ENCODE measurements at places on chromosomes 3 and 15.

DNA sequence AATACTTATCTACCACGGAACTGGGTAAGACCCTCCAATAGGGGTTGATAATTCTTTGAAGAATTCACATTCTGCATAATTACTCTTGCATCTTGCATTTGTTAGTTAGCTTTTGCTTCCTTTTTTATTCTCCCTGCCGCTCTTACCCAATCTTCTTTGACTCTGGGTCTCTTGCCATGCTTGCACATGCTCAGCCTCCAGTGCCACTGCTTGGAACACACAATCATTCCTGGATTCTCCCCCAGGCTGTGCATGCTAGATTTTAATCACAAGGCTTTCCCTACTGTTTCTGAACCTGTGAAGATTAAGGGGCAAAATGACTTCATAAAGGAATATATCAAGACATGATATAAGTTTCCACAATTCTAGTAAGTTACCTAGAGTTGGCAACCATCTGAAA lies 133.1 kb downstream of the IL1RAP start:
- DNase-seq: no peak

DNA sequence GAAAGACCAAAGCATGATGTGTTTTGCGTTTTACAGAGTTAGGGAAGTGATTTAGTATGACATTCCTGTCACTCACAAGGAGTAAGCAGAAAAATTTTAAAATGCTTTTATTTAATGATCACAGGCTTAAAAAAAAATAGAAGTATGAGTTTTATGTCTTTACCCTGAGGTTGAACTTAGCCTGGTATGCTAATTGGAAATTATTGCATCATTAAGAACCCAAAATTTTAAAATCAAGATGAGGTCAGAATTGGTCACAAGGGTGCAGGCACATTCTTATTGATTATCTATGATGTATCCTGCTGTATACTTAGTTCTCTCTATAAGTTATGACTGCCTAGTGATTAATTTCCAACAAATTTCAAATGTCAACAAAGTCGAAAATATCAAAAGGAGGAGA lies 585.6 kb upstream of the ALCAM start:
- no peak for DNase-seq

GRCh38 chr15:91383532-91383931 lies 283.5 kb downstream of the SV2B start:
- no peak for DNase-seq

DNA sequence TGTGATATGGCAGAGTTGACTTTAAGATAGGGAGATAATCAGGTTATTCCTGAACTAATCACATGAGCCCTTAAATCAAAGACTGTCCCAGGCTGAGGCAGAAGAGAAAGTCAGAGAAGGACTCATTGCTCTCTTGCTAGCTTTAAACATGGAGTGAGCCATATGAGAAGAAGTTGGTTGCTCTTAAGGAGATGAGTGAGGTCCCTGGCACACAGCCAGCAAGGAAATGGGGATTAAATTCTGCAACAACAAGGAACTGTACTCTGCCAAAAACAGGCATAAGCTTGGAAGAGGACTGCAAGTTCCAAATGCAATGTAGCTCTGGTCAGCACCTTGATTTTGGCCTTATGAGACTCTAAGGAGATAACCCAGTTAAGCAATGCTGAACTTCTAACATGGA lies 457.0 kb downstream of the PLOD2 start:
- DNase-seq: peak; percentile 57

DNA sequence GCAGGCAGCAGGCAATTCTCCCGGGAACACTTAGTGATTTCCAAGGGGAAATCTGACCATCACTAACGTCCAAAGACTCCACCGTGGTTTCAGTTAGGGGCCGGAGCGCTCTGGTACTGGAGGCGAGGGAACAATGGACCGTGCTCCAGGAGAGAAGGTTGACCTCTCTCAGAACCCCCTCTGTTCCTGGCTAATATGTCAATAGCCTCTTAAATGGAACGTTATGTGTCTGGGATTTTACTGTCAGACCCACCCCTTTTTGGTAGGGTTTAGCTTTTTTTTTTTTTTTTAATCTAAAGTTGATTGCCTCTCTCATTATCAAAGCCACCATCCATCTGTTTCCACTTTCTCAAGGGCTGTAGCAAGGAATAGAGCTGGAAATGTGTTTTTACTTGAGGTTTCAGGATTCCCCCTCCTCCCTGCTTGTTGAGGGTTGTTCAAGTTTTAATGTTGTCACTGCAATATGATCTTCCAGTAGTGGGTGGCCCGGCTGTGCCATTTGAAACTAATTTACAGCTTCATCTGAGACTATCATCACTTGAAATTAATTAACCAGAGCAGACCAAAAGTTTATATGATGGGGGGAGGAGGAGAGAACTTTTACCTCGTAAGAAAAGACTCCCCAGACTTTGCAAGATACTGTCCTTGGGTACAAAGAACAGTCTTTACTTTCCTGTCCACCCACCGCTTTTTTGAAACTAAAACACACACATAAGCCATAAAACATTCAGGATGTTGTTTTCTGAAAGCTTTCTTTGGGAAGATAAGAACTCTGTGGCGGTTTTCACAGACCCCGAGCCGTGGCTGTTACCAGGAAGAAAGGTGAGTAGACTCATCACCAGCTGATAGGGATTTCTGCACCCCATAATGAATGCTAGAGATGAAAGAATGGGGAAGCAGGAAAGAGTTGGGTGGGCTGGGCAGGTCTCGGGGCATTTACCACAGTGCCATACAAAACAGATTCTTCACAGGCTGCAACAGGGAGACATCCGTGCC lies 187.8 kb downstream of the UACA start:
- no peak for DNase-seq

- DNase-seq: peak; percentile 39
Observed at GRCh38 chr15:59371458-59372351, 966 bp downstream of the MYO1E start.

DNA sequence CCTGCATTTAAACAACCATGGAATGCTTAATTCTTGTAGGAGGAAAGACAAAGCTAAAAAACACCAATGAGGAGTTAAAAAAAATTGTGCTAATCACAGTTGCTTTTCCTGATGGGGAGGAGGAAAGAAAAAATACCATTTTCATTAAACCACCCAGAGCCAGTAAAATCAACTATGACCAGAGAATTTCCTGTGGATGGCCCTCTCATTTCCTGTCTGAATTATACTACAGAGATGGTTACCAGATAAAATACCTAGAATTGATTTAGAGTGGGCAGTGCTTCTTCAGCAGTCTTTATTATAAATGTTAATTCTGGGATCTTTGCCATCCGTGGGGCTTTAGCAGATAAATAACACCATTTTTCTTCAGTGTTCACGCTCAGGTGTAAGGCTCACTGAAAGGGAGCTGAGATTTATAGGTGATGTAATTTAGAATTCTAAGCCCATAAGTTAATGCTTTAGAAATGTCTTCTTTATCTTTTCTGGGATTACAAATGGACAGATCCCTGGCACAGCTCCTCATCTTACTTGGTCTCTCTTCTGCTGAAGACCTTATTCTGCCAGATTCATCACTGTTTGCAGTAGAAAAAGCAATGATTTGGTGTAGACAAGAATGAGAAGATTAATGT lies 37.9 kb downstream of the RETNLB start:
- no peak for DNase-seq

DNA sequence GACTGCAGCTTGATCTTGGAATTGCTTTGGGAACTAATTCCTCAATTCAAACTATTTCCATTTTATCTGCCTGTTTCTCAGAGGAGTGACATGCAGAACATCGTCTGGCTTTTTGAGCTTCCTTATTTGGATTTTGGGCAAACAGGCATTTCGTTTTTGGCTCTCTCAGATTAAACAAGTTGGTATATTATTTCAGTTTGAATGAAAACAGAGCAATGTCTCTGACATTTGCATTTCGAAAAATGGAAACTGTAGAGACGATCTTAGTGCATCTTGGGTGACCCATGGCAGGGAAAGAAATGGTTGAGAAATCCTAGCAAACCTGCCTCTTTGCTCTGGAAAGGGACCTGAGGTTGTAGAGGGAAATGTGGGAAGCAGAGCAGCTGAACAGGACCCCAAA lies 33.0 kb upstream of the SNRK start:
- no peak for DNase-seq

DNA sequence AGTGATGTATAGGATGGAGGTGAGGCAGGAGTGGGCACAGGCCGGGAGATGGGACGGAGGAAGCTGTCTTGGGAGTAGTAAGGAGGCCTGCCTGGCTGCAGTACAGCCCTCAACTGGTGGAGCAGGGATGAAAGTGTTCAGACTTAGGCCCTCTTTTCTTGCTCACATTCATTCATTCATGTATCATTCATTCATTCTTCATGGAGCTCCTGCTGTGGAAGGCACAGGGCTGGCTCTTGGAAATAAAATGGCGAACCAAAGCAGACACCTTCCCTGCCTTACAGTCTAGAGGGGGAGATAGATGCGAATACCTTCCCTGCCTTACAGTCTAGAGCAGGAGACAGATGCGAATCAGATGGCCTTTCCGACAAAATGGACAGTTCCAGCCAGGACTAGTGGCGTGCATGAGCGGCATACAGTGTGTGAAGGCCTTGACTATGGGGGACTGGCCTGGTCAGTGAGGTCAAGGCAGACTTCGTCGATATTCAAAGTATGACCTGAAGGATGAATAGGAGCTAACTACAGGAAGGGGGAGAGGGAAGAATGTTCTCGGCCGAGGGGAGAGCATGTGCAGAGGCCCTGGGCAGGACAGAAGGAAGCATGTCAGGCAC lies 143.2 kb upstream of the TLE3 start:
- no peak for DNase-seq

GRCh38 chr3:132161608-132162007 lies 126.8 kb upstream of the CPNE4 start:
- DNase-seq: no peak

DNA sequence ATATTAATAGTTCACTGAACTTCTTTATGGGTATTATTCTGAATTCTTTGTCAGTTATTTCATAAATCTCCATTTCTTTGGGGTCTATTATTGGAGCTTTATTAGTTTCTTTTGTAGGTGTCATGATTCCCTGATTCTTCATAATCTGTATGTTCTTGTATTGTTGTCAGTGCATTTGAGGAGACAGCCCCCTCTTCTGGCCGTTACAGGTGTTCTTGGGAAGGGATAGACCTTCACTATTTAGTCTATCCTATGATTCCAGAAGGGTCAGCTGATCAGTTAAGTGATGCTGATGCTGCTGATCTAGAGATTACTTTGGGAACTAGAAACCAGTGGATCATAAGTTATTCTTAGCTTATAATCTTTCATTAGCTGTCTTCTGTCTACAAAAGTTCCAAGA lies 34.9 kb downstream of the TMEM39A start:
- no peak for DNase-seq

DNA sequence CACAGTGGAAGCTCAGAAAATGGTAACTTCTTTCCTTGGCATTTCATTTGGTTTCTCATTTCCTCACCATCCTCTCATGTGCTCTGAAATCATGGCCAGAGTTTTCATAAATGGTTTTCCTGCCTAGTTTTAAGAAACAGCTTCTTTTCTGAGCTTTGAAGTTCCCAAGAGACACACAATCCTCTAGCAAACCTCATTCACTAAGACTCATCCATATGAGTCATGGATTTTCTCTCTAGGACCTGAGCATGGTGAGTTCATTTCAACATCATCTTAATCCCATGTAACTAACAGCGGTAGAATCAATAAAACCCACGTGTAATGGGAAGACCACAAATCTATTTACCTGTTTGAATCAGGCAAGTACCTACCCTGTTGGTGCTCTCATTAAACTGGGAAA lies 274.5 kb upstream of the LRTM1 start:
- DNase-seq: peak; percentile 63

DNA sequence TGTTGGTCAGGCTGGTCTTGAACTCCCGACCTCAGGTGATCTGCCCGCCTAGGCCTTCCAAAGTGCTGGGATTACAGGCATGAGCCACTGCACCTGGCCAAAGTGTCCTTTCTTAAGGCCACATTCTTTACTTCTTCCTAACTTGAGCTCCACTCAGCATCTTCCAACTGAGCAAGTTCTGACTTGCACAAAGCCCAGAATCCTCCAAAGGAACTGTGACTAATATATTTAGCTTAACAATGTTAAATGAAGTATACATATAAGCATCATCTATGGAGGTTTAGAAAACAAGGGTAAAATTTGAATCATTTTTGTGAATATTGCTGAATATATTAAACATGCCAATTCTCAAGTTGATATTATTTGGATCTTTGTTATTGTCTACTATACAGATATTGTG lies 93.7 kb downstream of the SHQ1 start:
- no peak for DNase-seq

- peak; percentile 34 for DNase-seq
Observed at GRCh38 chr15:73139744-73140553, 87.7 kb downstream of the NEO1 start.

GRCh38 chr3:18747383-18747782 lies 322.2 kb upstream of the SATB1 start:
- DNase-seq: no peak

GRCh38 chr15:78179906-78180305 lies 30.7 kb downstream of the IDH3A start:
- DNase-seq: no peak

DNA sequence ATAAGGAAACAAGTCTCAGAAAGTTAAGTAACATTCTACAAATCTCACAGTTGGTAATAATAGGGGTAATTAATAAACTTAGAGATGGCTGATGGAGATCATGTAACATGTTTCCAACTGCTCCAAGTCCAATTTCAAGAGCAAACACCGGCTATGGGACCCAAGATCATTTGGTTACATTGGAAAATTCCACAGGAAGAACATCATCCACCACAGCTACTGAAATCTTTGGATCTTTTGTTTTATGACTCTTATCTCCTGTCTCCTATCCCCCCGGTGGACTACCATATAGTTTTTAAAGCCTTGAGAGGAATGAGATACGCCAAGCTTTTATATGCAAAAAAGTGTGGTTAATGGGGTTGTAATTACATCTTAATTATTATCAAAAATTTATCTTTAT lies 216.1 kb downstream of the WNT5A start:
- no peak for DNase-seq

DNA sequence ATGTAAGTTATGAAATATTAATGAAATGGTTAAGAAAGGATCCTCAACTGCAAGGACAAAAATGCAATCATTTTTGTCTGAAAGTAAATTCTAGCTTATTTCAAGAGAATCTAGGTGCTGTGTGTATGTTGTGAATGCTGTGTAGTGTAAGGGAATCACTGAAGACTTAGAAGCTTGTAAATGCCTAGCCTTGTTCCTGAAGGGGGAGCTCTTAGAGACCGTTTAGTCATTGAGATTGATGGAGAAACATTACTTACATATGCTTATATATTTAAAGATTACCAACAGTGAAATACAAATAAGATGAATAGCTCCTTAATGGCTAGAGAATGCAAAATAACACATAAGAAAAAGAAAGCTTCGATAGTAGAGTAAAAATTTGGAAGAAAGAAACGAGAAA lies 67.9 kb downstream of the CNTN4 start:
- no peak for DNase-seq

GRCh38 chr3:181948286-181948685 lies 236.6 kb downstream of the SOX2 start:
- DNase-seq: no peak

DNA sequence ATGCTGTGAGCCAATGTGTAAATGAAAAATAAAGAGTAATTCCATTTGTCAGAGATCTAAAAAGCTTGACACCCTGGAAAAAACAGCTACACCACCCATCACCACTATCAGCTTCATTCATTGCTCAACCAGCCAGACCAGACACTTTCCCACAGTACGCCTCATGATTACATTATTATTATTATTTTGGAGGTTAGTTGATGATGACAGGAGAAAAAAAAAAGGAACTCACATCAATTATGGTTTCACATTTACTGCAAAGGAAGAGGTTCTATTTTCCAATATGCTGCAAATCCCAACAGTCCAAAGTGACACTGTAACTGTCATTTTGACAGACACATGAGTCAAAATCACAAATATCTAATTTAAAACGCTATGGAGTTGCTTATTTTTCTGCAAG lies 134.7 kb upstream of the TSC22D2 start:
- DNase-seq: no peak

Data from cardiac fibroblast (primary cell).